ENCODE measurements at places on chromosomes 12 and 14.
A peak's percentile ranks its signal among the peaks of the same experiment; 100 is the strongest.

GRCh38 chr14:105993814-105994213 lies 467.4 kb downstream of the TMEM121 start:
- no peak for DNase-seq

DNA sequence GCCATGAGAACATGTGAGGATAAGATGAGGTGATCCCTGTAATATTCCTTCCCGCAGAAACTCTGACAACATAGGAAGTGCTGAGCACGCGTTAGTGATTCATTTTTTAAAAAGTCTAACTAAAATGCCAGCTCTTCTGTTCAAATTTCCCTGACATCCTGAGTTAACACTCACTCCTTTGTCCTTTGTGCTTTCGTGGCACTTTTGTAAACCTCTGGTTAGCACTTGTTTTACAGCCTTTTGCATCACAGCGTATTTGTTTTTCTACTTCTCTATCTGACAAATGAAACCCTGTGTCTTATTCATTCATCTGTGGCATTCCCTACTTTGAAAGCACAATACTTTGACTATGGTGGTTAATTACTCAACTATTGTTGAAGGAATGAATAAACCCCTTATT lies 313.6 kb downstream of the NUAK1 start:
- no peak for DNase-seq

GRCh38 chr12:6457220-6457945 lies 5.5 kb downstream of the TAPBPL start:
- DNase-seq: no peak

GRCh38 chr12:121992059-121992879 lies 29.4 kb upstream of the BCL7A start:
- DNase-seq: no peak

- no peak for DNase-seq
Observed at GRCh38 chr14:87312169-87312893, 680.7 kb downstream of the GALC start.

DNA sequence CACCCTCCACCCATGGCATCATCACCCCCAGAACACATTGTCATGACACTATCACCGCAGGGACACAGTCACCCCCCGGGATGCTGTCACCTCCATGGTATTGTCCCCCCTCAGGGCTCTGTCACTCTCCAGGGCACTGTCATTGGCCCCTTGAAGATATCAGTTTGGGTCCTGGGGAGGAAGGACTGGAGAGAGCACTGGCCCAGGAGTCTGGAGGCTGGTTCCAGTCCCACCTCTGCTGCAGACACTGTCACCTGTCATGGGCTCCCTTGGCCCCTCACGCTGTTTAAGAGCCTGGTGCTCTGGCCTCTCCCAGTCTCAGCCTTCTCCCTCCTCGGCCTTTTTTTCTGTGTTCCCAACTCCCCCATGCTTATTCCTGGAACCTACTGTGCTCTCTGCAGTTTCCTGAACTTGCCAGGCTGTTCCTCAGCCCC lies 31.9 kb downstream of the SERPINA3 start:
- no peak for DNase-seq

GRCh38 chr12:6193853-6194815 lies 6.1 kb upstream of the CD9 start:
- peak; percentile 56 for DNase-seq

DNA sequence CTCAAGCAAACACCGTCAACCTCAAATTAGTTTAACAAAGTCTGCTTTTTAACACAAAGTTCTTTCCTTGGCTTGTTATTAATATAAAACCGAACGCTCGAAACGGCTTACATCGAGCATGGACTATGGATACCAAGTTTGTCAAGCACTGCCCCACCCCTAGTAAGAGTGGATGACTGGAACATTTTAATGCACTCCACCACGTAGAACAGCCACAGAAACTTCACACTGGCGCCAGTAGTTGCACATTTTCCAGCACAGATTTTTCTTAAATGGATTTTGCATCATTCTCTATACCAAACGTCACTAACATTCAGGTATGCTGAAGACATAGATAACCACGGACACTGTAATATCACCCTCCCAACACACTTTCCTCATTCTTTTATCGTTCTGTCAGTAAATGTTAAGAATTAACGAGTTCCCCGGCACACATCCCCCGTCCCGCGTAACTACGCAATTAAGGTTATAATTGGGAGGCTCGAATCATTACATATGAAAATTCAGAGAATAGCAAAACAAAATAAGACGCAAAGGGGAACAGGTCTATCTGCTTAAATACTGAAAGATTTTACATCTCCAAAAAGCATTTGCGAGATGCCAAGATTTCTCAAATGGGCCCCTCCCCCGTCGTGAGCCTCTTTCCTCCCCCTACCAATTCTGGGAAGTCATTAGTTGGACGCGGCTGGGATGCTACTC lies 990 bp downstream of the FERMT2 start:
- no peak for DNase-seq

DNA sequence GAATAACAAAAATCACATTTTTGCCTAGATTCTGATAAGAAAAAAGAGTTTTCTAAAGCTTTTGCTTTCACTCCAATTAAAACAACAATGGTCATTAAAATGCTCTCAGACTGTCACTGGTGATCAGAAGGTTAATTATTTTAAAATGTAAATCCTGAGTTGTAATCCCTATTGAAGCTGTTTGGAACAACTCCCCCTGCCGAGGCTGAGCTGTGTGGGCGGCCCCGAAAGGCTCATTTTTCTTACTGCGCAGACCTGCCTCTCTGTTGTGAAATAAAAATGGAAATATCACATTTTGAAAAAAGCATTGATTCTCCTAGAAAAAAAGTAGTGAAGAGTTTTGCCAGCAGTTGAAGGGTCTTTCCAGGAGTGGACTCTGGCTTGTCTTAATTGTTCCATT lies 174.8 kb upstream of the CDKN3 start:
- DNase-seq: no peak

GRCh38 chr12:88922816-88923215 lies 342.5 kb upstream of the KITLG start:
- DNase-seq: no peak

- DNase-seq: peak; percentile 37
Observed at GRCh38 chr12:32895688-32896431, 717 bp downstream of the PKP2 start.

GRCh38 chr14:72679141-72679535 lies 214.8 kb downstream of the DPF3 start:
- DNase-seq: no peak

- no peak for DNase-seq
Observed at GRCh38 chr14:73785336-73785833, 66.2 kb upstream of the PTGR2 start.

- DNase-seq: peak; percentile 38
Observed at GRCh38 chr14:100271247-100271939, 32.4 kb downstream of the YY1 start.

- no peak for DNase-seq
Observed at GRCh38 chr12:52815161-52815560, 1.2 kb upstream of the KRT4 start.

DNA sequence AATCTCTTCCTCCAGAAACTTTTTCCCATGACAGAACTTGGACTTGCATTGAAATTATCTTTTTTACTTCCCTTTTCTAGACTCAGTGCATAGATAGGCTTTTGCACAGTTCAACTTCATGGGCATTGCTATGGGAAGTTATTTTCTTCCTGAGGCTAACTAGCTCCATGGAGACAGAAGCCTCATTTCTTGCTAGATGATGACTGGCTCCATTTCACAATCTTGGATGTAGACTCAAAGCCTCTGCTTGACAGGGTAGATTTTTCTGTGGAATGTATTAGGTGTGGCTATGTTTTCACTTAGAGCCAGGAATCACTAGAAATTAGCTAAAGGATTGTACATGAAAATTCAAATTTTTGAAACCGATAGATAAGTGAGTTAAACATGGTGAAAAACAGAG lies 884.1 kb upstream of the MGAT4C start:
- no peak for DNase-seq

DNA sequence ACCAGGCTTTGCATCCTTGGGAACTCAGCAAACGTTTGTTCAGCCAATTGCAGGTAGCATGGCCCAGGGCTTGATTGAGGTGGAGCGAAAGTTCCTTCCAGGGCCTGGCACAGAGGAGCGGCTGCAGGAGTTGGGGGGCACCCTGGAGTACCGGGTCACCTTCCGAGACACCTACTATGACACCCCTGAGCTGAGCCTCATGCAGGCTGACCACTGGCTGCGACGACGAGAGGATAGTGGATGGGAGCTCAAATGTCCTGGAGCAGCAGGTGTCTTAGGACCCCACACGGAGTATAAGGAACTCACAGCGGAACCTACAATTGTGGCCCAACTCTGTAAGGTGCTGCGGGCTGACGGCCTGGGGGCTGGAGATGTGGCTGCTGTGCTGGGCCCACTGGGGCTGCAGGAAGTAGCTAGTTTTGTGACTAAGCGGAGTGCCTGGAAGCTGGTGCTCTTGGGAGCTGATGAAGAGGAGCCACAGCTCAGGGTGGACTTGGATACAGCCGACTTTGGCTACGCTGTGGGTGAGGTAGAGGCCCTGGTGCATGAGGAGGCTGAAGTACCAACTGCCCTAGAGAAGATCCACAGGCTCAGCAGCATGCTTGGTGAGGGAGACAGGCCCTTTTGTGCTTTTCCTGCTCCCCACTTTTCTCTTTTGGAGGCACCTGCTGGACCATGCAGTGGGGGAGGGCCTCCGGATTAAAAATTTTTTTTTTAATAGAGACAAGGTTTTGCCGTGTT lies 799 bp downstream of the THTPA start:
- no peak for DNase-seq

GRCh38 chr14:21024585-21025370 lies at the start of gene NDRG2:
NDRG2 (minus strand) TSS chr14:21025061; CDS start chr14:21023315, 1,746 bp downstream.
- peak; percentile 80 for DNase-seq

GRCh38 chr12:116718655-116719454 lies 19.0 kb downstream of the SPRING1 start:
- DNase-seq: no peak

DNA sequence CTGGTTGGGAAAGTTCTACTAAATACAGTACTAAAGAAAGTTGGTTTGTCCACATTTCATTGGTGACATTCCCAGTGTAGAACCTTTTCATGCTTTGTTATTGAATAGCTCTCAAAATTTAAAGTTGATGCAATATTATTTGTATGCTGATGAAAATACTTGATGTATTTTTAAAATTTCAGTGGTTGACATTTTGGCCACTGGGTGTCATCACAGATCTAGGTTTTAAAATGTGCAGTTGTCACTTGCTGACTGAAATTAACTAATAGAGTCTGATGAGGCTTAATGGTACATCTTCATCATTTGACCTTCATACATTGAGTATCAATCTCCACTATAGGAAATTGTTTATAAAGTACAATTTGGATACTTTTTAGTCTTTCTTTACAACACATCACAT lies 37.1 kb downstream of the CMAS start:
- DNase-seq: peak; percentile 27

GRCh38 chr12:42985506-42985905 lies 396.0 kb upstream of the PRICKLE1 start:
- DNase-seq: no peak

DNA sequence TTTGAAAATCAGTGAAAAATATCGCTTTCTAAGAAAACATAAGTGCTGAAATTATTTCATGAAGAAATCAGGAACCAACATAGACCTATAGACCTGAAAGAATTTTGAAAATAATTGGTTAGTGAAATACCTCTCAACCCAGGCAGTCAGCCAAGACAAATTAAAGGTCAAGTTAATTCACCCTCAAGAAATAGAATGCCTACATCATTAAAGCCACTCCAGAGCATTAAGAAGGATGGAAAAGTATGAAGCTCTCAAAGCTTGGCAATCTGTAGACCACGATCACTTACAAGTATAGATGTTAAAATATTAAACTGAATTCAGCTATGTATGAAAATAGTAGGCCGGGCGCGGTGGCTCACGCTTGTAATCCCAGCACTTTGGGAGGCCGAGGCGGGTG lies 48.3 kb downstream of the SFSWAP start:
- no peak for DNase-seq

- DNase-seq: no peak
Observed at GRCh38 chr12:63964301-63964700, 119.8 kb downstream of the SRGAP1 start.

- no peak for DNase-seq
Observed at GRCh38 chr14:54362089-54362504, 34.7 kb upstream of the CDKN3 start.

- peak; percentile 4 for DNase-seq
Observed at GRCh38 chr12:97046901-97047300, 139.8 kb downstream of the NEDD1 start.

DNA sequence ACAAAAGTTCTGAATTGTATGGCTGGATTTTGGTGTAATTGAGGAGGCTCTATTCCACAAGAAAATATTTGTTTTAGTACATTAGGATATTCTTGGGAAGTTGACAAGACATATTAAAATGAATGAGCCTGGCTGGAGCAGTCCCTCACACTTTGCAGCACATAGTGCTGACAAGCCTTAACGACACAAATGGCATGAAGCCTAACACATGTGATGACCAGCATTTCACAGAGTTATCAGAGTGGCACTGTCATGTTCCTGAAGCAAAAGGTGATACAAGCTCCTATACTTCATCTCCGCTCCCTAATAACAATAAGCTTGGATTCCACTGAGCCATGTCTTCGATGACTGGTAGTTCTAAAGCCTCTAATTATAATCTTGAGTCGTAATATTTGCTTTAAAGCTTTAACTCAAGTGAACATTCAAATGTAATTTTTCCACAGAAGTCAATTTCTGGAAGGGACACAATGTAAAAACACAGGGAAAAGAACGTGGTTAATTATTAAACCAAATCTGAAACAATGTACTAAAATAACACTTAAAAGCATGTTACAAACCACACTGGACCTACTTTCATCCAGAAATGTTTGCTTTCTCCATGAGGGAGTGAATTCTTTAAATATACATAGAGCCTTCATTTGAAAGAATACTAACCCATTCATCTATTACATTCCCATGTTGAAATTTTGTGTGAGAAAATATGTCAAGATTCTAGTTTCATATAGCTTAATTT lies 49.6 kb downstream of the GRIP1 start:
- no peak for DNase-seq

DNA sequence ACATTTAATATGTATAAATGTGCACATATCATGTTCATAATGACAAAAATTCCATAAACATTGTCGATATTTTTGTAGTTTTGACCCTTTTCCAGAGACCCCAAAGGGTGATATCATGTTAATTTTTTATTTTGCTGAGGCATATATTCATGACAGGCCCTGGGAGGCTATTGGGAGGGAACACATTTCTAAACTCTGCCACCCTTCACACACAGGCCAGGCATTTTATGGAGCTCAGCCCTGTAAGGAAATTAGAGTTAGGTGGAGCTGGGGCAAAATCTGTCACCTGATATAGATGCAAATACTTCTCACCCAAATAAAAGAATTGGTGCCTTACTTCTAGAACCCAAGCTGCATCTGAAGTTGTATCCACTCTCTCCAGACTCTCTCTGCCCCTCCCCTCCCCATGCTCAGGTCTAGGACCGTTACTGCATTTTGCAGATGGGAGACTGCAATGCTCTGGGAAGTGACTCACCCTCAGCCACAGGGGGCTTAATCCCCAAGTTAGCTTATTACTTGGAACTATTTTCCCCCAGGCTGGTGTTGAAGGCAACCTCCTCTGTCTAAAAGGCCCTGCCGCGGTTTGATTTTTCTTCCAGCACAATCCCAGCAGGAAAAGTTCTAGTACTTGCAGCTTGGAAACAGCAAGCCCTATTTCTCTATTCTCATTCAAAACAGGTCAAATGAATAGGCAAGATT lies 238.9 kb downstream of the EMP1 start:
- no peak for DNase-seq

Data from NCI-H2171 treated with DMSO at 0.1 percent for 48 hours (cell line).